ENCODE measurements at places on chromosomes 12 and 14.

GRCh38 chr12:64122995-64123394, 99.1 kb downstream of the KICS2 start:
- DNase-seq, result no peak

DNA sequence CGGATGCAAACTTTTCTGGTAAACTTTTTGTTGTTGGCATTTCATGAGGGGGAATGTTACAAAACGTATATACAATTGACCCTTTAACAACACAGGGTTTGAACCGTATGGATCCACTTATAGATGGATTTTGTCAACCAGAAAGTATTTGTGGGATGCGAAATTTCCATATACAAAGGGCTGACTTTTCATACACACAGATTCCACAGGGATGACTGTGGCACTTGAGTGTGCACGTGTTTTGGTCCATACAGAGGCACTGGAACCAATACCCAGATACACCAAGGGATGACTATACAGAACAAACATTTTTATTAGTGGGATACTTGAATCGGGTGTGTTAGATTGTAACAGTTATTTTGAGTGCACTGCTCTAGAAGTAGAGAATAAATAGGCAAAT, 29.8 kb upstream of the CCT2 start:
- peak; percentile 51 for DNase-seq

DNA sequence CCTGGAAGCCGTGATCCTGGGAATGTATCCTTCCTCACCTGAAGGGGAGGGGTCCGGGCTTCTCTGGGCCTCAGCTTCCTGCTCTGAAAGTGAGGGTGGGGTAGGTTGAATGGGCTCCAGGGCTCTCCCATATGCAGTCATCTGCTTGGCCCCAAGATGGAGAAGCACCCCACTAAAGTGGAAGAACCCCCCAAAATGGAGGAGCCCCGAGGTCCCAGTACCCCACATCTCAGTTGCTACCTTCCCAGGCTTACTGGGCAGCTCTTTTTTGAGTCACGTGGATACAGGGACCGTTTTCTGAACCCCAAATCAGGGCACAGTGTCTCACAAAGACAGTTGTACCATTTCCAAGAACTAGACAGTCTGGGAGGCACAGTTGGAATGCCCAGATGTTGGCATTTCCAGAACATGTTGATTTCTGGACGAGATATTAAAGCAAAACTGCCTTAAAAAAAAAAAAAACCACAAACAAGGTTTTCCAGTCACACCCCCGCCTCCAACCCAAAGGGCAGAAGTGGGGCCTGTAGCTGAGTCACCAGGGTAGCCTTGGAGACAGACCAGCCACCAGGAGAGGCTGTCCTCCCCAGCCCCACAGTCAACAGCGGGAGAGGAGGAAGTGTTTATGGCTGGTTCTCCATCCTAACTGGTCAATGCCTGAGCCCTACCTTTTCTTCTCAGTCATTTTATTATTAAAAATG, 12.1 kb downstream of the VASH1 start:
- DNase-seq, result peak; percentile 53

DNA sequence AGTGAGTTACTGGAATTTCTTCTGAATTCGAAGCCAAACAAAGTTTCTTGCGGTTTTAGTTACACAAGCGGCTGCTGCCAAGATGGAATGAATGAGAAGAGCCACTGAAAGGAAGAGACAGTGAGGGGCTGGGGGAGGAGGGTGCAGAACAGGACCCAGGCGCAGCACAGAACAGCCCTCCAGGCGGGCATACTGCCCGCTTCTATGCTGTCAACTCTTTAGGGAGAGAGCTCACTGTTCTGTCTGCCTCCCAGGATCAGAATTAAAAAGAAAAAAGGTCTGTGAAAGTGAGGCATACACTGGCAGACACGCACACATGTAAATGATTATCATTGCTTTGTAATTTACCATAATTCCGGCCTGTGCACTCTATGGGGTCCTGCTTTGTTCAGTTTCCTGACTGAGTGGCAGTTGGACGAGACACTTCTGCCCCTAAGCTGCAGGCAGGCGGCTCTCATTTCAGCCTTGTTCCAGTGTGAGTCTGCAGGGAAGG, 231.6 kb downstream of the CACNA1C start:
- DNase-seq, result no peak

DNA sequence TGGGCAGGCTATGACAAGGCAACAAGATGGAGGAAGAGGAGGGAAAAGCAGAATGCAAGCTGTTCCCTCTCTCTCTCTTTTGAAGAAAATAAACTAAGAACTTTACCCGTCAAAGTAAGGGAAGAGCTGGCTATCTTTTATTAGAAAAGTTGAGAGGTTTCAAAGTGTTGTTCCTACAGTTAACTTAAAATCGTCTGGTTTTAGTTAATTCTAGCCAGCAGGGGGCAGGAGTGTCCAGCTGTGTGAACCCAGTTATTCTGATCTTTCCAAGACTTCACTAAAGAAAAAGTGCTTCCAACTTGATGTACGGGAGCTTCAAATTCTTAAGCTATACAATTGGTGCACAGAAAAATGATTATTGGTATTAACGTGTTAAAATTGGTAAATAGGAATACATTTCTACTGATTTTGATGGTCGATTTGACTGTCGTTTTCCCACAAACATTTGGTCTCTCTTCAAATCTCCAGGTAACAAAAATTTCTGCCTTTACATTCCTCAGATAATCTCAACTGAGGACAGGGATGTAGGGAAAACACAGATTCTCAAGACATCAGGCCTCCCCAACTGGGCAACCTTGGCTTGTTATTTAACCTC, 28.4 kb upstream of the MON2 start:
- DNase-seq, result peak; percentile 69

- DNase-seq, result no peak
These were observed 3.4 kb upstream of the PPM1A start for GRCh38 chr14:60245380-60246177.

- DNase-seq, result no peak
These were observed 3.1 kb downstream of the HDAC7 start for GRCh38 chr12:47816403-47817271.

DNA sequence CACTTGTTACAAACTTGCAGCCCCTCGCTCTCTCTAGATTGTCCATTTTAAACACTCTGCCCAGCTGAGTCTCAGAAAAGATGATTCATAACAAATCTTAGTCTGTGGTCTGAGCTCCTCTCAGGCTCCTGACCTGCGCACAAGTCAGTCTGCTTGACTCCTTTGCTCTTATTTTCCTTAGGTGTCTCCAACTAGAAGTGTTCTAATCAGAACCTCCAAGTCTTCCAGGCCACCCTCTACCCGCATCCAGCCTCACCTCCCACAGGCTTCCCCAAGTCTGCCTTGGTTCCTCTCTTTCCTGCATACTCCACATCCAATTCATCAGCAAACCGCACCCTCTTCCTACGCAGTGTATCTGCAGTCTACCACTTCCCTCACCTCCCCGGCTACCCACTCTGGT, 42.4 kb upstream of the BDKRB2 start:
- DNase-seq, result no peak

DNA sequence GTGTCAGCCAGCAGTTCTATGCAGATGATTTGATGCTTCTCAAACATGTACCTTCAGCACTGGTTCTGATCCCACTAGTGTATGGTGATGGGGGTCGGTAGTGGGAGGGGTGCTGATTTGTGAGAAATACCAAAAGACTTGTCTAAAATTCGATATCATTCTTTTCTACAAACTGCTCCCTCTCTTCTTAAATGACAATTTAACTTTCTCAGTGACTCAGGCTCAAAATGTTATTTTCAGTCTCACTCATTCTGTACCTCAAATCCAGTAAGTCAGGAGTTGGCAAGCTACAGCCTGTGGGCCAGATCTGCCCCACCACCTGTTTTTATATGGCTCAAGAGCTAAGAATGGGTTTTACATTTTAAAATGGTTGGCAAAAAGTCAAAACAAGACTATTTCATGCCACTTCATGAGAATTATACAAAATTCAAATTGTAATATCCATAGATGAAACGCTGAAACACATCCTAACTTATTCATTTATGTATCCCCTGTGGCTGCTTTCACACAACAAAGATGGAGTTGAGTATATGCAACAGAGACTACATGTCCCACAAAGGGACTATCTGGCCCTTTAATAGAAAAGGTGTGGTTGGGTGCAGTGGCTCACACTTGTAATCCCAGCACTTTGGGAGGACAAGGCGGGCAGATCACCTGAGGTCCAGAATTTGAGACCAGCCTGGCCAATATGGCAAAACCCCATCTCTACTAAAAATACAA, 6.6 kb upstream of the NOP2 start:
- DNase-seq, result no peak

DNA sequence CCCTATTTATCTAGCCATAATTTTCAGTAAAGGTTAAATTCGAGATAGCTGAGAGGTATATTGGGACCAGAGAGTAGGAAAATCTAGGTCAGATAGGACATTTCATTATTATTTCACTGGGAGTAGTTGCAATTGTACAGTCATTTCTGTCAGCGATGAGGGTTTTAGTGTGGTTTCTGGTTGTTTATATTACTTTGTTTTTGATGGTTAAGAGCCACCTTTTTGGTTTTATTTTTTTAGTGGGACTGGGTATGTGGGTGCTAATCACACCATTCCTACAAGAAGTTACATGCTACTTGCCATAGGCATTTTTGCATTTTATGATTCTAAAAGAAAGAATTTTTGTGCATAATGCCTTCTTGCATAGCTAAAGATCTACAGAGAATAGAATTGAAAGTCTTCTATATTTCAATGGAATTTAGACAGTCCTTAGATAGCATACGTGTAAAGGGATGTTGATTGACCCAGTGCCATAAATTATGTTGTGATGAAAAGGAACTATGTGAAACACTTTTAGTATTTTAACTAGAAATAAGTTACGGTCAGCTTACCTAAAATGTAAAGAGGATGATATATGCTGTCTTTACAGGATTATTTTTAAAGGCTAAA, 85.2 kb downstream of the KTN1 start:
- no peak for DNase-seq

DNA sequence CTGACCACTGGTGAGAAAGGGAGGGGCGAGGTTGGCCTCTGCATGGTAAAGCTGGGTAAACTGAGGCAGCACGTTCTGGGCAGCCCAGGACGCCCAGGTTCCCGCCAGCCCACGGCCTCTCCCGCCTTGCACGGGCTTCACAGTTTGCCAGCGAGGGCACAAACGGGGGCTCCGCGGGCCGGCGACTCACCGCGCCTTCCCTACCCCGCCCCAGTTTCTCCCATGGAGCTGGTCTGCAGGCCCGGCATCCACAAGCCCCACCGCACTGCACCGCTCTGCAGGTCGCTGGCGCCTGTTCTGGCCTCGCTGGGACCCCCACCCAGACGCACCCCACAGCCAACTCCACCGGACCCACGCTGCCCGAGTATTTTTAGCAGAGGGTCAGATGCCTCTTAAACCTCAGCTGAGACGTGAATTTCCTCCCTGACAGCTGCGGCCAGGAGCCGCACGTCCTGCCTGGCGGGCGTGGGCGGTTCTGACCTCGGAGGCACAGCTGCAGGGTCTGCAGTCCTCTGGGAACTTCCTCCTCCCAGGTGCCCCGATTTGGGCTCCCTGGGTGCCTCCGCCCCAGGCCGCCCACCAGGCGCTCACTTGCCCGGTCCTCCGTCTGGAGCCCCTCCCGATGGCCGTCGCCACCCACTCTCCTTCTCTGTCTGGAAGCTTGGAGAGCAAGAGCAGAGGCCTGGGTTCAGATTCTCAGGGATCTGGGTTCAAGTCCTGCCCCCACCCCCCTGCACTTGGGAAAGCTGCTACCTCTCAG, 29.5 kb upstream of the INF2 start:
- DNase-seq, result no peak

- no peak for DNase-seq
These were observed 1546.9 kb upstream of the TMEM132C start for GRCh38 chr12:126719912-126720705.

- DNase-seq, result no peak
These were observed 4.0 kb downstream of the SDR9C7 start for GRCh38 chr12:56930241-56930640.

GRCh38 chr12:69779928-69780327, 41.3 kb downstream of the RAB3IP start:
- peak; percentile 51 for DNase-seq

DNA sequence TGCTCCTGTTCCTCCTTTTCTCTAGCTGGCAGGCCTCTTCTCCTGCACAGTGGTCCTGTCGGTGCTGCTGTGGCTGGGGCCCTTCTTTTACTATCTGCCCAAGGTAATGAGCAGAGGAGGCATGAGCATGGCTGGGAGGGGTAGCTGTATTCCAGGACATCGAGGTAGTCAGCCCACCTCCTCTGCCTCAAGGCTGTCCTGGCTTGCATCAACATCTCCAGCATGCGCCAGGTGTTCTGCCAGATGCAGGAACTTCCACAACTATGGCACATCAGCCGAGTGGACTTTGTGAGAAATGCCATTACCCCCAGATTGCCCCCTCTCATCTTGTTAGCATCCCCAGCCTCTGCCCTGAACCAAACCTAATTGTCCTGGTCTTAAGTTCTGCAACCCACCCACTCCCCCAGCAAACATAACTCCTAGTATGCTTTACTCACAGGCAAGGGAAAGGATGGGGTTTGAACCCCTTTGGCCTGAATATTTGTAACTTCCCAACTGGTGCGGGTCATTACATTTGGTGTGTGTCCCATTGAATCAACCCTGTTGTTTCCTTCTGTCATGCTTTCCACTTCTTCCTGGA, 9.1 kb downstream of the B4GALNT1 start:
- DNase-seq, result no peak

DNA sequence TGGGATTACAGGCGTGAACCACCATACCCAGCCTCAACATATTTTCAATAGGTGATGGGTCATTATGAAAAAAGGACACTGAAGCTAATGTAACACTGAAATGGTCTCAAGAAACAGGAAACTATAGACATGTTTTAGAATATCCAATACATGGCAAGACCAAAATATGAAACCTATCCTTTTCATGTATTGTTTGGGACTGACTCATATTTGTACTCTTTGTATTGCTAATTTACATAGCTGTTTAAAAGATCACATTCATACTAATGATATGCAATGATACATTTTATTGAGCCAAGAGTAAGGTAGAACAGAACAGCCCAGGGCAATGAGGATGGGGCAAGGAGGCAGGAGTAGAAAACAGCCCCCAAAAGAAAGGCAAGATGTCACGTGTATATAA, 32.6 kb downstream of the RESF1 start:
- DNase-seq, result no peak

- DNase-seq, result no peak
These were observed 782.1 kb upstream of the TBX3 start for GRCh38 chr12:115466076-115466475.

- no peak for DNase-seq
These were observed 26.6 kb upstream of the CCDC196 start for GRCh38 chr14:66459603-66460002.

DNA sequence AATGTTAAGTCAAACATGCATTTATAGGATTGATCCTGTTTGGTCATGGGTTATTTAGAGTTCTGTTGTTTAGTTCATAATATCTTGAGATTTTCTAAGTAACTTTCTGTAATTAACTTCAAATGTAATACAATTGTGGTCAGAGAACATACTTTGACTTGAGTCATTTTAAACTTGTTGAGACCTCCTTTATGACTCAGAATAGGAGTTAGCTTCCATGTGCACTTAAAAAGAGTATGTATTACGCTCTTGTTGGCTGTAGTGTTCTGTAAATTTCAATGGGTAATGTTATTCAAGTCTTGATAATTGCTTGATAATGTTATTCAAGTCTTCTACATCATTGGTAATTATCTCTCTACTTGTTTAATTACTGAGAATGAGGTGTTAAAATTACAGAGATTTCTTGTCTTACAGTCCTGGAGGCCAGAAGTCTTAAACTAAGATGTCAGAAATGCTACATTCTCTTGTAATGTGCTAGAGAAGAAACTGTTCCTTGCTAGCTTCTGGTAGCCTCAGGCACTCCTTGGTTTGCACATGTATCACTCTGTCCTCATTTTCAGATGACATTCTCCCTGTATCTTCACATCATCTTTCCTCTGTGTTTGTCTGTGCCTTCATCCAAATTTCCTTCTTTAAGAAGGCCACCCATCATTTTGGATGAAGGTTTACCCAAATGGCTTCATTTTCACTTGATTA, 197.3 kb downstream of the TMTC3 start:
- DNase-seq, result no peak
